ENCODE measurements at places on chromosomes 7 and 10. TPM values are rescaled to one million over a fixed set of nuclear protein-coding genes. Genes with fewer than 3 reads are reported as not detected.

The CYP3A7 gene
- 0.18 TPM for total RNA-seq

The FAM25C gene
- not detected for total RNA-seq

DNA sequence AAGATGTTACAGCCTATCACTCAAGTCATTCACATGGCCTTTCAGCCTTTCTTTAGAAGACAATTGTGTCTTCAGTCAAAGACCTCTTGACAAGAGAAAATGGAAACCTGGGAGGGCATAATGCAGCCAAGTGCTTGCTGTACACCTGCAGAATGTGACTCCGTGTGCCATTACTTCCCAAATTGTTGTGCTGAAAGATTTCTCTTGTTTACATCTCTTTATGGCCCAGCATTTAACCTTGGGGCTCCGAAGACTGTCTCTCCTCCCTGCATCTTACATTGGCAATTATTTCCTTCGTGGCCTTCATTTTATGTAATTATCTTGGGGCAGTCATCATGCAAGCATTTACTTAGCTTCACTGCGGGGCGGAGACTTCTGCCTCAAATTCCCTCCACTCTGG is 287.0 kb downstream of the TCF7L2 start:
- no peak for DNase-seq

The GALNT17 gene
- total RNA-seq: 0.38 TPM

The MRC1 gene
- total RNA-seq: 35.7 TPM

The SUN3 gene
- not detected for total RNA-seq

DNA sequence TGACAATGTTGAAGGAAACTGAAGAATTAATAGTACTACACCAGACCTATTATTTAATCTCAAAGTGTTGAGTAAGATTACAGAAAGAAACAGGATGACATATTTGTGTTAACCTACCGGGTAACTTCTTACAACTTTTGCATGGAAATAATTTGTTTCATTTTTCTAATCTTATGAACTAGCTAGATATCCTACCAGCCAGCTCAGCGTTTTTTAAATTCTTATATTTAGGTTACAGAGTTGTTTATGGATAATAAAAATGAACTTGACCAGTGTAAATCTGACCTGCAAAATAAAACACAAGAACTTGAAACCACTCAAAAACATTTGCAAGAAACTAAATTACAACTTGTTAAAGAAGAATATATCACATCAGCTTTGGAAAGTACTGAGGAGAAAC is 37.0 kb downstream of the KIF11 start:
- DNase-seq: no peak

The PROSER2 gene
- total RNA-seq: 5.7 TPM

GRCh38 chr7:94394109-94394436 is 622 bp upstream of the COL1A2 start:
- DNase-seq: peak; percentile 6

The SLC16A9 gene
- total RNA-seq: 3.8 TPM

The ZEB1 gene
- 76.6 TPM for total RNA-seq

GRCh38 chr7:1637155-1637554 is 32.9 kb upstream of the ELFN1 start:
- DNase-seq: no peak

DNA sequence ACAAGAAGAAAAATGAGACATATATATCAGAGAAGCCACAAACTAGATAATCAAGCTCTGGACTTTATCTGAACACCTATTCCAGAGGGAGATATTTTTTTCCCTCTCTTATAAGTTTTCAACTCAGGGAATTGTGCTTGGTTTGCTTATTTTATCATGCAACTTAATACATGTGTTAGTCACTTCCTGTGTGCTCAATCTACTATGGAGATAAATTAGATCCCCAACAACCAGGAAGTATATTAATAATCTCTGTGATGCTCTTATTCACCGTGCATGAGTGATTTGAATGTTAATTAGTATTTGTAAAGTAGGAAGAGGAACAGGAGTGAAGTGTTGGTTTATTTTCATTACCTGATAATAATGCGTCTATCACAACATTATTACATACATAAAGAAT is 38.8 kb upstream of the ZNF365 start:
- DNase-seq: no peak

Measured in endothelial cell (in vitro differentiated cells).